ENCODE measurements at places on chromosomes 5 and 9.

DNA sequence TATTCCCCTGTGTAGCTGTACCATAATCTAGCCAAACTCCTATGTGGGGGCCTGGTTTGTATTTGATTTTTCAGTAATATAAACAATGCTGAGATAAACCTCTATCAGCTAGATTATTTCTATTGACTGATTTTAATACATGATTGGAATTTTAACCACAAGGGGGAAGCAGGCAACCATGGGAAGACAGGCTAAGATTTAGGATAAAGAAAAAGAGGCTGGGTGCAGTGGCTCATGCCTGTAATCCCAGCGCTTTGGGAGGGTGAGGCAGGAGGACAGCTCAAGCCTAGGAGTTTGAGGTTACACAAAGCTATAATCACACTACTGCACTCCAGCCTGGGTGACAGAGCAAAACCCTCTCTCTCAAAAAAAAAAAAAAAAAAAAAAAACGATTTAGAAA, 18.1 kb upstream of the GPX3 start:
- peak; percentile 58 for DNase-seq

DNA sequence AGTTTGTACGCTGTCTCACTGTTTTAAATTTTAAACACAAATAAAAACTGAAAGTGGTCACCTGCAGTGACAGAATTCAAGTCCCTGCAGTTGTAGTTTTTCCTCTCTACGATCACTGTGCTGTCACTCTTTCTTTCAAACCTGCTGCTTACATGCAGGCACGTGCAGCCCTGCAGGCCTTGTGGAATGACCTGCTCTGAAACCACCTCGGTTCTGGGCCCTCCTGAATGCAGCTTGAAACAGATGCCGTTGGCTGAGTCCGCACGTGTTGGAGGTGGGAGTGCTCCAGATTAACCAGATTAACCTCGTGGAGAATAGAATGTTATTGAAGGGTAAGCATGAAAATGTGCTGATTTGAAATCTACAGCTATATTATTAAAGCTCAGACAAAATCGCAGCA, 126.0 kb upstream of the ERCC6L2 start:
- DNase-seq: no peak

- DNase-seq: no peak
These were observed 6.9 kb downstream of the GMCL2 start for GRCh38 chr5:178180141-178180863.

DNA sequence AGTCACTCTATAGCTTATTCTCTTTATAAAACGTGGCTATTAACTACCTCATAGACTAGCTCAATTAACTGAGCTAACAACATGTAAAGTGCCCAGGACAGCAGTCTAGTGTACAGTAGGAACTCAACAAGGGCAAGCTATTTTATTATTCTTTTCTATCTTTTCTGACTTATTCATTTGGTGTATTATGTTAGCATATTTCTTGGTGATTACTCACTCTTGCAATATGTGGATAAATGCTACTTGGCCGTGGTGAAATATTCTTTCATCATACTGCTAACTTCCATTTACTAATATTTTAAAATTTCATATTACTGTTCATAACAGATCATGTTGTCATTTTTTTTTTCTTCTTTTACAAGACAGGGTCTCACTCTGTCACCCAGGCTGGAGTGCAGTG, 4.9 kb downstream of the SLC25A51 start:
- peak; percentile 48 for DNase-seq

- no peak for DNase-seq
These were observed 6.0 kb downstream of the RASGEF1C start for GRCh38 chr5:180202939-180203573.

GRCh38 chr5:158882660-158883059, 217.1 kb downstream of the EBF1 start:
- DNase-seq: no peak

GRCh38 chr5:126869005-126869451, 92.1 kb downstream of the LMNB1 start:
- peak; percentile 52 for DNase-seq

- no peak for DNase-seq
These were observed 33.7 kb downstream of the CENPP start for GRCh38 chr9:92359394-92359995.

- DNase-seq: peak; percentile 49
These were observed 8.9 kb downstream of the CXCL14 start for GRCh38 chr5:135569755-135570452.

DNA sequence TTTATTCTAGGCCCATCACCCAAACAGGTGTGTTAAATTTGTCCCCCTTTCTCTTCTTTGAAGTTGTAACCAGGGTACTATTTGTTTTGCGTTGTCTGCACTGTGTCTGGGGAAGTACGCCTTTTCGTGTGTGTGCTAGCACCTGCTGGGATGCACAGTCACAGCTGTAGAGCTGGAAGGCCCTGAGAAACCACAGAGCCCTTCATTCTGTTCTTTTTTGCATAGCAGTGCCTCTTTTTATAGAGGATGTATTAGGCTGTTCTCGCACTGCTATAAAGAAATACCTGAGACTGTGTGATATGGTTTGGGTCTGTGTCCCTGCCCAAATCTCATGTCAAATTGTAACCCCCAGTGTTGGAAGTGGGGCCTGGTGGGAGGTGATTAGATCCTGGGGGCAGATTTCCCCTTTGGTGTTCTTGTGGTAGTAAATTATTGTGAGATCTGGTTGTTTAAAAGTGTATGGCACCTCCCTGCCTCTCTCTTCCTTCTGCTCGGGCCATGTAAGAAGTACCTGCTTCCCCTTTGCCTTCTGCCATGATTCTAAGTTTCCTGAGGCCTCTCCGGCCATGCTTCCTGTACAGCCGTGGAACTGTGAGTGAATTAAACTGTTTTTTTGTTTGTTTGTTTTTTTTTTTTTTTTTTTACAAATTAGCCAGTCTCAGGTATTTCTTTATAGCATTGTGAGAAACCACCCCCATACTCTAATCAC, 14.0 kb downstream of the SEC61B start:
- no peak for DNase-seq

GRCh38 chr9:87888501-87888900, 5.8 kb downstream of the SPATA31E1 start:
- no peak for DNase-seq

DNA sequence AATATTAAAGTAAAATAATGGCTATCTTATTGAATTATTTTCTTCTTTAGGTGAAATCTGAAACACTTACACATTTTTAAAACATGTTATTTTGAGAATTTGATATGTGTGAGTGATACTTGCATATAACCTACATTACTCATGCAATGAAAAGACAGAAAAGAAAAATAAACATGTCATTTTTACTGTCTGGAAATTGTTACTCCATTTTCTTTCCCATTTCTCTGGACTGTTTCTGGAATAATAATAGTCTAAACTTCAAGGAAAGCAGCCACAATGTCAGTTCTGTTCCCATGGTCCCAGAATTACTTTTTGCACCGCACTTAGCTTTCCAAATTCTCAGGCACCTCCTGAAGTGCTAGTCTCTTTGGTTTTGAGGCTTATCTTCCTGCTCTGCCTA, 145.5 kb downstream of the PRR16 start:
- DNase-seq: peak; percentile 73

GRCh38 chr5:133249593-133249992, 197.8 kb downstream of the HSPA4 start:
- DNase-seq: no peak

DNA sequence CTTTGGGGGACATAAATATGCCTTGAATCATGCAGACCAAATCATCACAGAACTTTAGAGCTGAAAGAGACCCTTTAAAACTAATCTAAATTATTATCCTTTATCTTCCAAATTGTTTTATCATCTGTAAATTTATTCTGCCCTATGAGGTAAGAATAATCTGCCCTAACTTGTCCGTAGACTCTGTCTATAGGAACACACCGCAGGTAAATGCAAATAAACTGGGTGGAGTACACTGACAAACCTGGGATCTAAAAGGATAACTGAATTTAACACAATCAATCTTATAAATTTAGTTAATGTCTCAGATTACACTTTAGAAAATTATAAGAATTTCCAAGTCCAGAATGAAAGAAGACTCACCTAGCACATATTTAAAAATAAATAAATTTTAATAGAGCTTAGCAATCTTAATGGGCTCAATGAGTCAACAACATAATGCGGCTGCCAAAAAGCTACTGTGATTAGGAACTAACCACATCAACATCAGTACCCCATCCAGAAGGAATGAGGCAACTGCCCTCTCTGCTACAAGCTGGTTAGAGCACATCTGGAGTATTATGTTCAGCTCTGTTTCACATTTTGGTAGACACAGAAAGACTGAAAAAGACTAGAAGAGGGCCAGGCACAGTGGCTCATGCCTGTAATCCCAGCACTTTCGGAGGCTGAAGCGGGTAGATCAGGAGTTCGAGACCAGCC, 5.6 kb downstream of the MEGF9 start:
- DNase-seq: peak; percentile 63

- peak; percentile 72 for DNase-seq
These were observed 276.5 kb downstream of the ARHGEF28 start for GRCh38 chr5:73902327-73903051.

DNA sequence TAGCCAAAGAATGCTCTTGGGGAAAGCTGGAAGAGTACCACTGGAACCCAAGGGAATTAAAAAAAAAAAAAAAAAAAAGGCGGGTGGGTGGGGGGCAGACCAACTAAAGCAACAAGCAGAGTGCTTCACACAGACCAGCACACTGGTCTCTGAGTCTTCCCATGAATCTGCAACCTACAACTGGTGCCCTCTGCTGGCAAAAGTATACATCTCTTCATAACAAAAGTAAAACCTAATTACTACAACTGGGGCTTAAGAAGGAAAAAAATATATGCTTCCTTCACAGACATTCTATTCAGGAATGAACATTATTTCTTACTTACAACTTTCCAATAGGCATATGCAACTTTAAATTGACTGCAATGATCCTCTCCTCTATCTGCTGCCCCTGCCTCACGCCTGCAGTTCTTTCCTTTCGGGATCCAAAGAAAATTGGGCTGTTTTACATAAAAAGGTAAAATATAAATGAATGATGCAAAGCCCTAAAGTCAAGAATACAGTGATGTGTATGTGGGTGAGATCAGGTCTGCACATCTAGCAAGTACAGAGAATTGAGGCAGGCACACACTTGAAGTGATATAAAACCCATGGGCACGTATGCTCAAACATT, 7.2 kb upstream of the KLHL3 start:
- peak; percentile 75 for DNase-seq

- peak; percentile 5 for DNase-seq
These were observed 72.0 kb downstream of the SEMA6A start for GRCh38 chr5:116502616-116503015.

Measured in EH (cell line).